NCI-H1105 (cell line): ENCODE measurements at places on chromosomes 11 and 22.

GRCh38 chr22:44369293-44369661 lies 56.5 kb upstream of the SHISAL1 start:
- DNase-seq = no peak

DNA sequence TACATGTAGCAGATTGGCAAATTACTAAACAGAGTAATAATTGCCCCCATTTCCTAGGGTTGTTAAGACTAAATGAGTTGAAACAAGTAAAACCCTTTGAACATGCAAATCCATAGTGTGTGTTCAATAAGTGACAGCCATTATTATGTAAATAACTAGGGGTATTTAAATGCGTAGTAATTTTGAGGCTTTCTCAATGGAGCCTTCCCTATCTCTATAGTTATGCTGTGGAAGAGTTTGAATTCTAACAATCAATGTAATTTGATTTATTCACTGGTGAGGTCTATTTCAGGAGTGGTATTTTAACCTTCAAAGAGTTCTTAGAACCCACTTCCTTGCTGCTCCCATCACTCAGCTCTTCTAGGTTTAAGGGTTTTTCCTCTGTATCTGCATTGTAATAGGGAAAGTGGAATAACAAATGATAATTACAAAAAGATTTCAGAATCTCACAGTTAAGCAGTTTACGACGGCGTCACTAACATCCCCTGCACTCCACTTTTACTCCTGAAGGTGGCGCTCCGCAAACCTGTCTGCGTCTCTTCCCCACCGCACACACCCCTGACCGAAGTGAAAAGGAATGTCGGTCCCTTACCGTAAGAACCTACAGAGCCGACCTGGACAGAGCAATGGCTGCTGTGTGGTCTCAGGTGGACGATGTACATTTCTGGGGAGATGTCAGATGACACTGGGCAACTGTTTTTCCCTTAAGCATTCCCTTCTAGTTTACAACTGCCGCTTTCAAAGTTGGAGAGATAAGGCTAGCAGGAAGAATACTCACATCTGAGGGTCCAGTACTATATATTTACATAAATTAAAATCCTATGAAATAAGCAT lies 80.8 kb downstream of the ZC3H12C start:
- DNase-seq = no peak

DNA sequence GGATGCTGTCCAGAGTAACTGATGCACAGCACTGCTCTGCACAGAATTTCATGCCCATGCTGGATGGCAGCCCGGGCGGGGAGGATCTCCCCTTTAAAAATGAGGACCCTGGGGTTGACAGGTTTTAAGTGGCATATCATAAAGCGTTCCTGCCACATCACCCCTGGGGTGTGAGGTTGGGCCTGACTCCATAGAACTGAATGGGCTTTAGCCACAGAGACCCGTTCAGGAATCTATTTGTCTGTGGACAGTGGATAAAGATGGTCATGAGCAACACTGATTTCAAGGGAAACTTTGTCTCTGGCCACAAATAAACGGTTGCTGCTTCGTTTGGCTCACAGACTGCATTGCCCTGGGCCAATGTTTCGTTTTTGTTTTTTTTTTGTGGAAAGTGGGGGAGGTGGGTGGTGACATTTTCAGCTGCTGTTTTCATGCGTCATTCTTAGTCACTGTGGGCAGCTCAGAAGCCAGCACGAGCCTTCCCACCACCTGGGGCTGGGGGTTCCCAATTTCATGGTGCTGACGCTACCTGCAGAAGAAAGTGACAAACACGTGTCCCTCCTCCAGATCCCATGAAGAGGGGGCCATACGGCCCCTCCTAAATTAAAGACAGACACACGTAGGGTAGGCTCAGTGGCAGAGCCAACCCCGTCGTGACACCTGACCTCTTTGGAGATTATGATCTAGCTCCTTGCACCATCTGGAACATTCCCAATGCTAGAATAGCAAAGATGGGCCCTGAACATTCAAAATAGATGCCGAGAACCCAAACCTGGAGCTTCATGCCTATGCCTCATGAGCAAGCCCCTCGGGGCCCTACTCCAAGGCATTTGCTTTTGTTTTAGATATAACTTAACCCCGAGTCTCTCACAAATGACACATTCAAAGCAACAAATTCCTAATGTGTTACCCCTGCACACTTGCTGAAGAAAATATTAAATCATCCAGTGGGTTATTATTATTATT lies 54.8 kb upstream of the PHF21B start:
- DNase-seq = no peak

DNA sequence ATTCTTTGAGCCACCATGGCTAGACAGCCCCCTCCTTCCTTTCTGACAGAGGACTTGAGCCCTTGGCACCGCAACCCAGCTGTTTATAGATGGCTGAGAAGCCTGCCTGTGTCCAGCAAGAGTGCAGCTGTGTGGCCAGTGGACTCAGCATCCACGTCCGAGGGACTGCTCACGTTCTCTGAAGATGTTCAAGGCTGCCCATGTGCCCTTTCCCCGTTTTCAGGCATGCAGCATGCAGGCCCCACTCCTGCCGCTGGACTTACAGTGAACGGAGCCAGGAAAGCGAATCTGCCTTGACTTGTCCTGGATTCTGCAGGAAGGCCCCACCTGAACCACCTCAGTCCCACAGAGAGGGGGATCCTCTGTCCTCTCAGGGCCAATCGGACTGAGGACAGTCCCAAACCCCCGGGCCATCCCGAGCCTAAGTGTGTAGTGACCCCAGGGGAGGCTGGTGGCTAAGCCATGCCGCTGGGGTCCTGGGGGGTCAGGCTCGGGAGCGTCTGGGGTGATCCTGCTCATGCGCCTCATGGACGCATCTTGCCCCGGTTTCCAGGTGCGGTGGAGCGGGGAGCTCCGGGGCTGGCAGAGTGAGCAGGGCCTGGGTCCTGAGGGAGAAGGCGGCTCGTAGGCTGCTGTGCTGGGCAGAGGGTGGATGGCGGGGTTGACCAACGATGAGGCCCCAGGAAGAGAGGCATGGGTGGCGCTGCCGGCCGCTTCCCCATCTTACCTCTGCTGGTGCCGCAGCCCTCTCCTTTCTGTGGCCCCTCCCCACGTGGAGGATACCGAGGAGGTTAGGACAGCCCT lies 170.7 kb downstream of the CTTN start:
- DNase-seq = no peak

- DNase-seq = no peak
Measured at GRCh38 chr11:24747275-24748251, 250.7 kb downstream of the LUZP2 start.

GRCh38 chr11:107707215-107707671 lies 4.6 kb downstream of the SLN start:
- DNase-seq = no peak

DNA sequence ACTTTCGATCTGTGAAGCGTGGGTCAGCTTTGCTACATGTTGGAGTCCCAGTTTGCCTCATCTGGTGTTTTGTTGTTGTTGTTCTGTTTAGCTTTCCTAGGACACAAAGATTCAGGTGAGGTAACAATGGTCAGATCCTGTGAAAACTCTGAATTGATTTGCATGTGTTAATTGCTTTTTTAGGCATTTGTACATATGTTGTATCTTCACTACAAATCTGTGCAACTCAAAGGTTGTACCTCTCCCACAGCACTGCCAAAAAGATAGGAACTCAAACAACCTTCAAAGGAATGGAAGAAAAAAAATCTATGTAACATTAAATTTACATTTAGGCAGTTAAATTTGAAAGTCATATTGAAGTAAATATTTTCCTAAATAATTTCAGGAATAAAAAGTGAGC lies 518.5 kb upstream of the TENM4 start:
- no peak for DNase-seq

DNA sequence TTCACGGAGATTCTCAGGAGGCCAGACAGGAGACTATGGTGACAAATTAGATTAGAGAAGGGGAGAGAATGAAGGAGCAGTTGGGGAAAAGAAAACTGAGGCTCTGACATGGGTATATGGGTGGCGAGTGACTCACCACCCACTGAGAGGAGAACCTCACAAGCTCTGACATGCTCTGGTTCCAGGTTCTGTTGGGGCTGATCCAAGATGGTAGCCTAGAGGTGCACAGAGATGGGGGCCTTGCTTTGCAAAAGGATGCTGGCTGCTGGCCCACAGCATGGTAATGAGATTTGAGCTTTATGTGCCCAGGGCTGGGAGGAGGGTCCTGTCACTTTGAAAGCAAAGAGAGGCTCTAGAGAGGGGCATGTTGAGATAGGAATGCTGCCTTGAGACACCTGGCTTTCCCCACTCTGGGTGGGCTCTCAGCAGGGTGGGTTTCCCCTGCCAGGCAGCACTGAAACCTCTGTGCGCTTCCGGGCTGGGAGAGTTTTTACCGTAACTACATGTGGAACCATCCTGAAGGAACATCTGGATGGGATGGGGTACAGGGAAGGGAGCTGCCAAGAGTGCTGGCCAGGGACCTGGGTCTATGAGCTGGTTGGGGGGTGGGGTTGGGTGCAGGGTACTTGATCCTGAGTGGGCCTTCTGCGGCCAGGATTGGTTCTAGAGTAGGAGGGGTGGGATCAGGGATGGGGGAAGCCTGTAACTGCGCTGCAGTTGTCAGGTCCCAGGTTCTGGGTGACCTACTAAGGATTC lies 1.2 kb upstream of the GRK2 start:
- no peak for DNase-seq

- DNase-seq = no peak
Measured at GRCh38 chr22:30535182-30535581, 11.4 kb downstream of the SEC14L6 start.

DNA sequence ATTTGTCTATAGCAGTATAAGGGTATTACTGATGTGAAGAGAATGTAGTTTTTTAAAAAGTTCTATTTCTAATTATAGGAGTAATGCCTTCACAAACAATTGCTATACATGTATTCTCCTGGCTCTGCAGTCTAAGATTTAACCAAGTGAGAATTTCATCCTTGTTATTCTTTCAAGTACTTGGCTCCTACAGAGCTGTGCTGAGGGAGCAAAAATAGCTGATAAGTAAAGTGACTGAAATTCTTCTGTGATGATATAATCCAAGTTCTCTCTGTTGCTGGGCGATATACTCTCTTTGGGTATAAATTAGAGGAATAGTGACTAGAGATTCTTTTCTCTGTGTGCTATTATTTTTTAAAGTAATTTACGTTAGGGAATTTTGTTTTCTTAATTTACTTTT lies 68.0 kb downstream of the PGR start:
- DNase-seq = no peak

GRCh38 chr22:25206998-25207397 lies 7.3 kb downstream of the CRYBB3 start:
- no peak for DNase-seq

GRCh38 chr11:2927851-2928604 lies 1.2 kb downstream of the PHLDA2 start:
- no peak for DNase-seq

DNA sequence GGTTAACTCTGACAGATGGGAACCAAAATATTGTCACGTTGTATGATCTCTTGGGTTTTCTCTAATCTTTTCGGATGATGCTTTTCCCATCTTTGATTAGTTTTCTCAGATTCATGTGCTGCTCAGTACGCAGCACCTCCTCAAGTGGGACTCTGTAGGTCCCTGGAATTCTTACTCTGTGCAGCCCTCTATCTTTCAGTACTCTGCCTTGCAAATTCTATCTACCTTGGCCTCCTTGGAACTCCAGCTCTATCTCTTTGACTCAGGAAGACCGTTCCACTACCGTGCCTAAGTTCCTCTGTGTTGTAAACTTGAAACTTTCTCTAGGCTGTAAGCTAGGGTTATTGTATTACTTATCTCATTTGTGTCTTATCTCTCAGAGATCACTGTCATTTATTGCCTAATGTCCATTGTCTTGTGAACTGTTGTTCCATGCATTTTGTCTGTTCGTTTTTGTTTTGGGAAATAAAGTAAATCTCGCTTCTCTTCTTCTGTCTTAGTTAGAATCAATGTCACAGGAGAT lies 20.1 kb upstream of the CHORDC1 start:
- DNase-seq = no peak

DNA sequence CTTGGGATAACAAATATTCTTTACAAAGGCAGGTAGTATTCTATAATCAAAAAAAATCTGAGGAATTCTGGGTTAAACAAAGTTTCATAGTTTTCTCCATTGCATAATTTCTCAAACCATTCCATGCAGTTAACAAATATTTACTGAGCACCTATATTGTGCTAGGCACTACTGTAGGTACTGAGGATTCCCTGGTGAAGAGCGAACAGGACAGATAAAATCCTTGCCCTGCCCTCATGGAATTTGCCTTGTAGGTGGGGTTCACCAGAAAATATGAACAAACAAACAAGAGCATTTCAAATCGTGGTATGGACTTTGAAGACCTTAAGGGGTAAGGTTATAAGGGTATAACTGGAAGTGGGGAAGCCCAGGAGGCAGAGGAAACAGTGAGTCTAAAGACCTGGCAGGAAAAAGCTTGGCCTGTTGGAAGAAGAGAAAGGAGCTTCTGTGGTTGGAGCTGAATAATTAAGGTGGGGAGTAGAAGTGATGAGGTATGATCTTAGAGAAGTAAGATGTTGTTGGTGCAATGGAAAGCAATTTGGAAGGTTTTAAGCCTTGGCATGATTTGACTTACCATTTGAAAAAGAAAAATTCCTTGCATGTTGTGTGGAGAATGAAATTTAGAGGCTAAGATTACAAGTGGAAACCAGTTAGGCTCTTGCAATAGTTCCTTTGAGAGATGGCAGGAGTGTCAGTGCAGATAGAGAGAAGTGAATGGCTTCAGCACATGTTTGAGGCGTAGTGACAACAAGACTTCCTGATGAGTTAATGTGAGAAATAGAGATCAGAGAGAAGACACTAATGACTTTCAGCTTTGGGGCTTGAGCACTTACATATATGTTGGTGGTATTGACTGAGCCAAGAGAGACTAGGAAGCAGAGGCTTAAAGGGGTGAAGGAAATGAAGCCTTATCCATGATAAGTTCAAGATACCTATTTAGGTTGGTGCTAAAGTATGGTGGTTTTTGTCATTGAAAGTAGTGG lies 55.7 kb upstream of the PICALM start:
- no peak for DNase-seq

- peak; percentile 30 for DNase-seq
Measured at GRCh38 chr11:24496736-24497725, at the start of gene LUZP2. LUZP2 (plus strand) TSS chr11:24497053.

DNA sequence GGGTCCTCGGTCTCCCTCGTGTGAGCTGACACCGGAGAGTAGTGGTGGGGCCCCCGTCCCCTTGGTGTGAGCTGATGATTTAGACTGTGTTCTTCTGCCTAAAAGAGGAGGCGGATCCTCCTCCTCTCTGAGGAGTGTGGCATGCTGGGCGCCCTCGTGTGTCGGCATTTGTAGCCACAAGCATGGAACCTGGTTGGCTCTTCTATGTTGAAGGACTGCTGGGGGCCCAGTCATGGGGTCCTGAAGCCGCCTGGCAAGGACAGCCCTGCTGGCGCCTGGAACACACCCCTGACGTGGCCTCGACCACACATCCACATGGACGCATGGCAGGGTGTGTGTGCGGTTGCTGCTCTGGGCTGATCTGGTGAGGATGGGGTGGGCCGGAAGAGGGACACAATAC lies 50.2 kb downstream of the AP2A2 start:
- no peak for DNase-seq

- DNase-seq = no peak
Measured at GRCh38 chr11:118911113-118911879, 14.4 kb downstream of the BCL9L start.

DNA sequence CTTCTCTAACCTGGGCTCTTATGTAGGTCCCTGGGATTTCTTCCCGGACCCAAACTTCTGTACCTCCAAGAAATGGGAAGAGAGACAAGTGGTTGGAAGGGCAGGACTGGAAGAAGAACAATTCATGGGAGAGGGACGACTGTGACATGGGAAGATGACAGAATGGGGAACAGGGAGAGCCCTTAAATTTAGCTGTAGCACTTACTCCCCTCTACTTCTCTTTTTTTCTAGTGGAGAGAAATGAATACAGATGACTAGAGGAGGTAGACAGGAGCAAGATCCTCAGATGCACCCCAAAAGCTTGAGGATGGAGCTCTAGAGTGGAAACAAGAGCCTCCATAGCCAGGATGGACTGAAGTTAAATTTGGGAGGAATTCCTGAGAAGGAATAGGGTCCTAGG lies 2.3 kb downstream of the RHOG start:
- no peak for DNase-seq
